Natural killer cell (primary cell): ENCODE measurements at places on chromosomes 1 and 21. TPM values are rescaled to one million over a fixed set of nuclear protein-coding genes. Genes with fewer than 3 reads are reported as not detected.

The PIGR gene
- not detected for total RNA-seq

The HPDL gene
- not detected for total RNA-seq

- no peak for DNase-seq
- H3K4me1 ChIP-seq = no peaks in the 10 kb centered on the region
- H3K27ac ChIP-seq = no peak overlapping the region
- H3K27me3 ChIP-seq = no peaks in the 10 kb centered on the region
Observed at GRCh38 chr1:108972951-108973350, 9.7 kb upstream of the CLCC1 start.

DNA sequence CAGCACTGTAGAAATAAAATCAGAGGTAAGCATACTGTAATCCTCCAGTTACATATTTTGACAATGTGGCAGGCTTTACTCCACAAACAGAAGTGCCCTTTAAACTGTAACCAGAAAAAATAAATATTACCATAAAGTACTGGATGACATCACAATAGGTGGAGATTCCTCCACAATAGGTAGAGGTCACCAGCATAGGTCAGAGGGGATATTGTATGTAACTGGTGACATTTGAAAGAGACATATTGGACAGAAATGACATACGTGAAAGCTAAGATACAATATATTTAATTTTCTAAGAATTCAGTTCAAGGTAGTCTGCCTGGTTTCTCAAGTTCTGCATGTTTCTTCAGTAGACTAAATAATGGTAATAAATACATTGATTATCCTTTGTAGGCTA lies at the start of gene ASB17:
ASB17 (minus strand) TSS at position 101 of the 400 bp plus-strand sequence. CDS start 113 bp downstream, outside the sequence.
- H3K4me3 ChIP-seq = no peak within 1 kb of the TSS
- DNase-seq = no peak
- H3K27ac ChIP-seq = no peak within 1 kb of the TSS
- no peaks in the 10 kb centered on the region for H3K36me3 ChIP-seq
- H3K27me3 ChIP-seq = no peaks in the 10 kb centered on the region
- no peaks in the 10 kb centered on the region for H3K4me1 ChIP-seq

DNA sequence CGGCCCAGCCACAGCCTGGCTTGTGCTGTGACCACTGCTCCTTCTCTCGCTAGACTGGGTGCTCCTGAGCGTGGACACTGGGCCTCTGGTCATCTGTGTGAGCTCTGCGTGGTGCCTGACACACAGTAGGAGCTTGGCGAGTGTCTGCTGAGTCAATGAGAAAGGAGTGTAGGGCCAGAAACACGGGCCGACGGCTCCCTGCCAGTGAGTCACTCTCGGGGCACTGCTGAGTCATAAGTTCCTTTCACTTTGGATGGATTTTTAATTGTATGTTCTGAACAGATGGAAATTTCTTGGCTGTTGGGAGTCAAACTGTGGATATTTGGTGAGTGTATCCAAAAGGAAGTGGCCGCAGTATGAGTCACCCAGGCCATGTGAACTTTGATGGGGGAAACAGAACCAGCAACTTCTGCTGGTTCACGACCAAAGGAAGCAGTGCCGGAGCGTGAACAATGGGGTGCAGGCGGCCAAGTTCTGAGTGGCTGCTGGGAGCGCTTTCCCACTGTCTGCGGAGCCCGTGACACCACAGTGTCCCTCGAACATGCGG lies 41.0 kb upstream of the COL18A1 start:
- H3K36me3 ChIP-seq = no peaks in the 10 kb centered on the region
- no peaks in the 10 kb centered on the region for H3K27me3 ChIP-seq
- DNase-seq = no peak
- H3K4me1 ChIP-seq = no peaks in the 10 kb centered on the region

- no peak overlapping the region for H3K27ac ChIP-seq
- no peaks in the 10 kb centered on the region for H3K27me3 ChIP-seq
- no peak for DNase-seq
- H3K4me3 ChIP-seq = no peak overlapping the region
- no peaks in the 10 kb centered on the region for H3K36me3 ChIP-seq
Observed at GRCh38 chr1:199815947-199816346, 211.6 kb upstream of the NR5A2 start.

The ZNF695 gene
- 0.10 TPM for total RNA-seq

GRCh38 chr1:165712764-165713163 lies 14.4 kb upstream of the ALDH9A1 start:
- H3K27ac ChIP-seq = no peak overlapping the region
- H3K4me3 ChIP-seq = no peak overlapping the region
- no peaks in the 10 kb centered on the region for H3K36me3 ChIP-seq
- no peaks in the 10 kb centered on the region for H3K27me3 ChIP-seq
- DNase-seq = no peak

The GPR25 gene
- 2.1 TPM for total RNA-seq

DNA sequence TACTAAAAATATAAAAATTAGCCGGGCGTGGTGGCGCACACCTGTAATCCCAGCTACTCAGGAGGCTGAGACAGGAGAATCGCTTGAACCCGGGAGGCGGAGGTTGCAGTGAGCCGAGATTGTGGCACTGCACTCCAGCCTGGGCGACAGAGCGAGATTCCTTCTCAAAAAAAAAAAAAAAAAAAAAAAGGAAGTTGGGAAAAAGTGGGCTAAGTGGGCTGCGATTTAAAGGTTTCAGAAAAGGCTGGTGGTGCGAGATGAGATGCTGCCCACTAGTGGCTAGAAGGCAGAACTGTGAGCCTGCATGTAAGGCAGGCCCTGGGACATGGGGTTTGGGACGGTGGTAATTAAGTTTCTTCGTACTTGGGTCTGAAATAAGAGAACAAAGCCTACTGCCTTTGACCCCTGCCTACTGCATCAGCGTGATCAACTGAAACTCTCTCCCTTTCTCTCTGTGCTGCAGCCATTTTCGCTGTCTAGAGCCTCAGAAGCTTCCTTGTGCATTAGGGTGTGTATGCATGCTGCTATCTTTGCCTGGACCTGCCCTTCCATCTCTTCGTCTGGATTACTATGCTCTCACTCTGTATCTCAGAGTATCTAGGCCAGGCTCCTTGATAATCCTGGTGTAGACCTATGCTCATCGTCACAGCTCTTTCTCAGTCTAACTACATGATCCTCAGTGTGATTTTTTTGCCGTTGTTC lies 12.4 kb downstream of the FMOD start:
- no peaks in the 10 kb centered on the region for H3K36me3 ChIP-seq
- H3K27ac ChIP-seq = no peak overlapping the region
- DNase-seq = peak; percentile 86

The FAM177B gene
- total RNA-seq = not detected

The PM20D1 gene
- 1.6 TPM for total RNA-seq

GRCh38 chr1:23362218-23362713 lies 7.4 kb downstream of the ZNF436 start:
- no peak overlapping the region for H3K27ac ChIP-seq
- peaks cover 1% of the 10 kb centered on the region for H3K4me1 ChIP-seq
- H3K36me3 ChIP-seq = peaks cover 18% of the 10 kb centered on the region
- no peaks in the 10 kb centered on the region for H3K27me3 ChIP-seq

GRCh38 chr1:9192578-9193232 lies 41.9 kb upstream of the H6PD start:
- no peak overlapping the region for H3K27ac ChIP-seq
- peaks cover 7% of the 10 kb centered on the region for H3K27me3 ChIP-seq
- no peak for DNase-seq
- no peak overlapping the region for H3K4me3 ChIP-seq
- H3K36me3 ChIP-seq = no peaks in the 10 kb centered on the region
- H3K4me1 ChIP-seq = peaks cover 4% of the 10 kb centered on the region

DNA sequence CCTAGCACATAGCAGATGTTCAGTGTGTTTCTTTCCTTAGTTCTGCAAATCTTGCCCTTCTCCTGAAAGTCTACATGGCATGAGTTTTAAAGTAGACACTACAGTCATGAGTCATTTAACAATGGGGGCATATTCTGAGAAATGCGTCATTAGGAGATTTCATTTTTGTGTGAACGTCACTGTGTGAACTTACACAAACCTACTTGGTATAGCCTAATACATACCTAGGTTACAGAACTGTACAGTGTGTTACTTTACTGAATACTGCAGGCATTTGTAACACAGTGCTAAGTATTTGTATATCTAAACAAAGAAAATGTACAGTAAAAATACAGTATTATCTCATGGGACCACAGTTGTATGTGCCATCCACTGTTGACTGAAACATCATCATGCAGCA lies 10.0 kb downstream of the TTF2 start:
- H3K36me3 ChIP-seq = peaks cover 7% of the 10 kb centered on the region
- no peak for DNase-seq
- no peaks in the 10 kb centered on the region for H3K27me3 ChIP-seq
- no peaks in the 10 kb centered on the region for H3K4me1 ChIP-seq
- no peak overlapping the region for H3K4me3 ChIP-seq

DNA sequence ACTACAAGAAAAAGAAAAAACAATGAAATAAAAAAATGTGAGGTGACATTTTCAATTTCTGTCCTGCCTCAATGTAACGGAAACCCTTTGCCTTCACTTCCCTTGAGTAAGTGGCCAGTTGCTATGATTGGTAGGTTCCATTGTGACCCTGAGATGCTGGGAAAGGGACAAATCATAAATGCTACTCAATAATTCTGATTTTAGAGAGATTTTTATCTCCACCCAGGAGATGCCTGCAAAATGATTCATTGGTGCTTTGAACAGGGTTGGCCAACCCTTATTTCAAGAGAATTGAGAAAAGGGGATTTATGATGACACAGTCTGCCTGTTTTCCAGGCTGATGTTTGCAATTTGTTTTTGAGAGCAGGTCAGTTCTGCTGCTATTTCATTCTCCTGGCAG lies 22.5 kb downstream of the XCL1 start:
- H3K27me3 ChIP-seq = no peaks in the 10 kb centered on the region
- no peak overlapping the region for H3K4me3 ChIP-seq
- no peak for DNase-seq
- H3K27ac ChIP-seq = no peak overlapping the region

The IQGAP3 gene
- total RNA-seq = 0.21 TPM

The GPR3 gene
- 0.39 TPM for total RNA-seq

GRCh38 chr1:234965111-234965510 lies 163.5 kb downstream of the TOMM20 start:
- DNase-seq = no peak
- no peak overlapping the region for H3K4me3 ChIP-seq
- no peak overlapping the region for H3K27ac ChIP-seq
- H3K36me3 ChIP-seq = no peaks in the 10 kb centered on the region
- H3K27me3 ChIP-seq = peaks cover 6% of the 10 kb centered on the region

The C1orf185 gene
- not detected for total RNA-seq

GRCh38 chr1:34749992-34750391 lies 4.9 kb upstream of the GJB5 start:
- no peaks in the 10 kb centered on the region for H3K27me3 ChIP-seq
- no peak overlapping the region for H3K27ac ChIP-seq
- DNase-seq = no peak

The KIF17 gene
- total RNA-seq = not detected

The SPRR2G gene
- total RNA-seq = not detected

DNA sequence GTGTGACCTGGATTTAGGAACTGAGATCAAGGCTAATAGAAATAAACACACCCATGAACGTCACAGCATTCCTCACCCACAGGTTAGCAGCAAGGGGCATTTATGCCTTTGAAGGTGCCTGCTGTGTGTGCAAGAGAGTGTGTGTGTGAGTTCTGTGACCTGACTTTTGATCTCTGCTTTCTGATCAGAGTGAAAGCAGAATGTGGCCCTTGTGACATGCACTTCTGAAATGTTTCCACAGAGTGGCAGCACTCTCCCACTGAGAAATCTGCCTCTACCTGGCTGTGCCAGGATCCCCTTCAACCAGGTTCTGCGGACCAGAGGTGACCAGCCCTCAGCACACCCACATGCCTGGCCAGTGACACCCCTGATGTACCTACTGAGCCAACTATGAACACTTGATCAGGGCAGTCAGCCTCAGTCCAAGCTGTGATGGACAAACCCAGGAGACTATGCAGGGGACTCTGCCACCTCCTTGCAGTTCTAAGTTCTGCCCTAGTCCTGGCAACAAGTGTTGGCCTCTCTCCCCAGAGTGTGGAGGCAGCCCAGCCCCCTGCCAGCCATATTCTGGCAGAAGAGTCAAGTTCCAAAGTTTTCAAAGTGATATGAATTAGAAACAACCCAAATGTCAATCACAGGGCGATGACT lies 41.0 kb downstream of the RXRG start:
- H3K27me3 ChIP-seq = peaks cover 2% of the 10 kb centered on the region
- H3K4me3 ChIP-seq = no peak overlapping the region
- DNase-seq = no peak
- H3K27ac ChIP-seq = no peak overlapping the region
- no peaks in the 10 kb centered on the region for H3K36me3 ChIP-seq

- no peak overlapping the region for H3K27ac ChIP-seq
- no peaks in the 10 kb centered on the region for H3K36me3 ChIP-seq
- DNase-seq = no peak
- H3K4me1 ChIP-seq = peaks cover 3% of the 10 kb centered on the region
Observed at GRCh38 chr1:206030714-206031113, 7.0 kb upstream of the CTSE start.

The C1orf210 gene
- total RNA-seq = not detected

GRCh38 chr1:206631085-206631509 lies 4.2 kb upstream of the DYRK3 start:
- H3K27me3 ChIP-seq = peaks cover 6% of the 10 kb centered on the region
- peak; percentile 51 for DNase-seq
- no peaks in the 10 kb centered on the region for H3K36me3 ChIP-seq
- no peak overlapping the region for H3K4me3 ChIP-seq

The PRKAA2 gene
- total RNA-seq = not detected

DNA sequence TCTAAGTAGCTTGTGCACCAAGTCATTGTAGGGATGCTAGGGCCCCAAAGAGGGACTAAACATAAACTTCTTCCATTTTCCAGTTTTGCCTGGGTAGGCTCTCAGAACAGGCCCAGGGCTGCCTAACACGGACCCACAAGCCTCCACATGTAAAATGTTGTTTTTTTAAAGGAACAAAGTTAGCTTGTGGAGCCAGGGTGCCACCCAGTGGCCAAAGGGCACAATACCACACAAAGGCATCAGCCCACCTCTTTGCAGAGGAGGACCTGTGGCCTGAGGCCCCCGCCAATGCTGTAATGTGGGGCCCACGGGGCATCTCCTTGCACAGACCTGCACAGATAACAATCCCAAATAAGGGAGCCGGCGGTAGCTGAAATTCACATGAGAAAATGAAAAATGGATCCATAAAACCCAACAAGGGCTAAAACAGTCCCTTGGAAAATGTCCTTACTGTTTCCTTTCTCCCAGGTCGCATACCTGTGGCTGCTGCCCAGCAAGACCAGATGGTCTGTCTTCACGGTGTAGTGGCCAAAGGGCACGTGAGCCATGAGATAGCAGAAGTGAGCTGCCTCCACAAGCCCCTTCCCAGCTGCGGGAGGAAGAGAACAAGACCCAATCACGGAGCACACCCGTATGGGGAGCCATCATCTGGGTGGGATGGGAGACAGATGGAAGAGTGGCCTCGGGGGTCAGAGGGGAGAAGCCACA lies 23.8 kb downstream of the SEC16B start:
- no peaks in the 10 kb centered on the region for H3K27me3 ChIP-seq
- H3K36me3 ChIP-seq = no peaks in the 10 kb centered on the region
- no peak overlapping the region for H3K27ac ChIP-seq
- H3K4me1 ChIP-seq = no peaks in the 10 kb centered on the region

The PRAMEF2 gene
- total RNA-seq = not detected

GRCh38 chr1:97562081-97562480 lies 358.8 kb downstream of the DPYD start:
- no peak overlapping the region for H3K27ac ChIP-seq
- no peak for DNase-seq
- no peak overlapping the region for H3K4me3 ChIP-seq
- H3K4me1 ChIP-seq = no peaks in the 10 kb centered on the region
- H3K36me3 ChIP-seq = no peaks in the 10 kb centered on the region
